ENCODE measurements at places on chromosomes 7 and 10.

- DNase-seq = no peak
Observed at GRCh38 chr10:87589645-87590051, 70.0 kb upstream of the PAPSS2 start.

- no peak for DNase-seq
Observed at GRCh38 chr10:98623176-98623575, 176.4 kb upstream of the HPS1 start.

GRCh38 chr7:153447011-153447410, 605.2 kb upstream of the DPP6 start:
- no peak for DNase-seq

GRCh38 chr10:101305320-101306241, 48.4 kb upstream of the BTRC start:
- DNase-seq = no peak

- no peak for DNase-seq
Observed at GRCh38 chr10:1121271-1121970, 65.2 kb downstream of the WDR37 start.

Data from GM12878 (cell line).